ENCODE measurements at places on chromosomes 7 and 10.

- DNase-seq = no peak
These were observed 52.8 kb downstream of the PODXL start for GRCh38 chr7:131503639-131504038.

- no peak for DNase-seq
These were observed 289.2 kb downstream of the TCERG1L start for GRCh38 chr10:131022369-131022768.

DNA sequence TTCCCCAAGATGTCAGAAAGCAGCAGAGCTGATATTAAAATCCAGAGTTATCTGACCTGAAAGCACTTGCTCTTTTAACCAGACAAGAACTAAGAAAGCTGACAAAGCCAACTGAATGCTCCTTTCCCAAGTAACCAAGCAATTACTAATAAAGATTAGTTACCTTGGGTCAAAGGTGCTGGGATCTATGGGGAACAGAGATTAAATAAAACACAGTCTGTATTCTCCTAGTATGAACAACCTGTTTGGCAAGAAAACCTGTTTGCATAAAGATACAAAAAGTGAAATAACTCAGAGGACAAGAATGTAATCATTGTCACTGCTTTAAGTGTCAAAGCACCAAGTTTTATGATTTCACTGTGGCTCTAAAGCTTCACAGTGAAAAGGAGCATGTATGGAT is 35.7 kb downstream of the ITPRID1 start:
- DNase-seq = no peak

DNA sequence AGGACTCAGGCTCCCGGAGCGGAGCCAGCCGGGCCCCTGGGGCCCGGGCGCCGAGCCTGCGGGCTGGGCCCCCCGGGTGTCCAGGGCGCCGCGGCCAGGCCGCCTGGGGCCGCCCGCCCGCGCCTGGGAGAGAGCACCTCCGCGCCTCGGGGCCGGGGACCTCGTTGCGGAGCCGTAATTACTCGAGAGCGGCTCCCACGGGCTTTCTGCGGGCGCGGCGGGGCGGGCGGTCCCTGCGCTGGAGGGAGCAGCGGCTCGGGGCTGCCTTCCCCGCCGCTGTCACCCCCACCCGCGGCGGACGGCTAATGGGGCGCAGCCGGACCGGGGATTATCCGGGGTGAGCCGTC is 1.5 kb downstream of the GNB2 start:
- DNase-seq = no peak

- no peak for DNase-seq
These were observed 56.4 kb upstream of the ECHDC3 start for GRCh38 chr10:11685787-11686218.

DNA sequence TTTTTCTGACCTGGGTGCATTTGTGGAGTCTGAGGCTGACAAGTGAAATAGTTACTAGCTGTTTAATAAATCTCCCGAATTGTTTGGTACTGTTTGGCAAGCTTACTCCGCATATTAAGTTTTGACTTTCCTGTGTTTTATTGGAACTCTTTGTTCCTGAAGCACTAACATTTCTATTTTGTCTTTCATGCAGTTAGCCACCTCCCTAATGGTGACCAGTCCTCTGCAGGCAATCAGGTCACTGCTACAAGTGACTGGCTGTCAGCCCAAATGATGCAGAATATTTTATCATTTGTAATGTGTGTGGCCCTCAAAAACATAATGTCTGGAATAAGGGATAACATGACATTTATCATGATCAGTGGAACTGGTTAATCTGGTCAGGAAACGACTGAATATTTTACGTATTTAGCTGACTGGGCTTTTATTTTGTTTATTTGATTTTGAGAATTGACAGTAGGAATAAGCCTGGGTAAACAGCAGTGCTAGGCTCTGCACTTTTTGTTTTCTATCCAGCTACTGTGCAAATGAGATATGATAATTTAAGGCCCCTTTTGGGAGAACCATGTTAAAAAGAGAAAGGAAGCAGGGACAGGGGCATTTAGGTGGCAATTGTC is 82.9 kb downstream of the ST7 start:
- DNase-seq = no peak

DNA sequence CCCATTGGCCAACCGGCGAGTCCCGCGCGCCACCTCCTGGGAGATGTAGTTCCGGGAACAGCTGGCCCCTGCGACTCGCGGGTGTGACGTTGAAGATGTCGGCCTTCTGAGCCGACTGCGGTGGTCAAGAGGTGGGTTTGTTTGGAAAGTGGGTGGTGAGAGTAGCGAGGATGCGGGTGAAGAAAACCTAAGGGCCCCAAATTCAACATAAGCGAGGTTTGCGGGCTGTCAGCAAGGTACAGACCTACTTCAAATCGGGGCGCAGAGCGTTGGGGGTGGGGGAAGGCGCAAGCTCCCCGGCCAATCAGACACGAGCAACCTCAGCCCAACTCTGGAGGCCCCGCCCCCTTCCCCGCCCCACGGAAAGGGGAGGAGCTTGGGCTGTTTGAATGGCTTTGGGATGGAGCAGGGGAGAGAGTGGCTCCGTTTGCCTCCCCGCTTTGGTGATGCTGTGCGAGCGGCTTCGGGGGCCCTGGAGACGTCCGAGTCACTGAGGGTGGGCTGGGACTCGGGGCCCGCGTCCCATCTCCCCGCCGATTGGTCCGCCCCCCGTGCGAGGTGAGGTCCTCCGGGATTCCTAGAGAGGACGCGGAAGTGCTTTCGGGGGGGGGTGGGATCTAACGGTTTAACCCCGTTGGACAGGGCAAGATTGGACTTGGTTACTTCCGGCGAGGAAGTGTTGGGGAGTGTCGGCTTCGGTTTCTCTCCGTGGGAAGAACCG is at the start of gene ZKSCAN5:
ZKSCAN5 (plus strand) TSS at position 60 of the 721 bp plus-strand sequence. CDS start 1,383 bp downstream, outside the sequence.
- peak; percentile 93 for DNase-seq

DNA sequence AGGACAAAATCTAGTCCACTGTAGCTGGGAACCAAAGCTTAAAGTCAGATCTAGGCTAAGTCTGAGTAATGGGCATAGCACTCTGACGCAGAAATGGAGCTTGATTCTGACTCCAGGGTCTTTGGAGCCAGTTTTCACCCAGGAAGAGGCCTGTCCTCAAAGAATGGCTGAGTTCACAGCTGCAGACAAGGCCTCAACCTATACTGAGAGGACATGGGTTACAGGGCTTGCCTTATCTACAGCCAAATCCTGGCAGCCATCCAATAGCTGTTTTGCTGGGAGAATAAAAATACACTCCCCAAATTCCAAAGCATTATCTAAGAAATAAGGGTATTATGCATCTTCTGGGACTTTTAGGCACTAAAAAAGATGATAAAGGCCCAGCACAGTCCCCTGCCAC is 154.8 kb downstream of the RAPGEF5 start:
- DNase-seq = no peak

DNA sequence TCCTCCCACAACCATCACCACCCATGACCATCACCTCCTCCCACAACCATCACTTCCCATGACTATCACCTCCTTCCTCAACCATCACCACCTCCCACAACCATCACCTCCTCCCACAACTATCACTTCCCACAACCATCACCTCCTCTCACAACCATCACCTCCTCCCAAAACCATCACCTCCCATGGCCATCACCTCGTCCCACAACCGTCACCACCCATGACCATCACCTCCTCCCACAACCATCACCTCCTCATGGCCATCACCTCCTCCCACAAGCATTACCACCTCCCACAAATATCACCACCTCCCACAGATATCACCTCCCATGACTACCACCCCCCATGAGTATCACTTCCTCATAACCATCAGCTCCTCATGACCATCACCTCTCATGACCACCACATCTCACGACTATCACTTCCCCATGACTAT is 52.2 kb downstream of the PDGFA start:
- no peak for DNase-seq

DNA sequence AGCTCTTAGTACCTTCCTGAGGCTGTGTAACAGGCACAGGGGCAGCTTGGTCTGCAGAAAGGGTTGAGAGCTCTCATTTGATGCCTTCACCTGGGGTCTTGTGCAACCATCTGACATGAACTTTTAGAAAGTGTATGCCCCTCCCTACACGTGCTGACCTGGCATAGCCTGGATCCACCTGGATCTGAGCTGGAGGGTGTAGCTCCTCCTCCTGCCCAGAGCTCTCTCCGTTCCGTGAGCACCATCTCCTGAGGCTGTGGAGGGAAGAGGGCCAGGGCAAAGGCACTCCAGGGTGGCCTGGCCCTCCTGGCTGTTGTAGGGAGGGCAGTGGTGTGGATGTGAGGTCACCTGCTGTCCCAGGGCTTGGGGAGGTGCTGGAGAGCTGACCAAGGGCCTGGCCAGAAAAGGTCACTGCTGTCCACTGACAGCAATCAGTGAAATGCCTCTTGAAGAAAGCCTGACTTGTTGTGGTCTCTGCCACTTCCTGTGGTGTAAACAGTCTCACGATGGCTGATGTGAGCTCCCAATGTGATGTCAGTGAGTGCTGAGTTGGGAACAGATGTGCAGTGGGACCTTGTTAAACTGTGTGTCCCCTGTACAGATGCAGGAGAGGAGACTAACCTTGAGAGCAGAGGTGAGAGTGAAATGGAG is 23.0 kb downstream of the AMZ1 start:
- no peak for DNase-seq

- DNase-seq = no peak
These were observed 21.2 kb upstream of the UCN3 start for GRCh38 chr10:5343561-5343960.

DNA sequence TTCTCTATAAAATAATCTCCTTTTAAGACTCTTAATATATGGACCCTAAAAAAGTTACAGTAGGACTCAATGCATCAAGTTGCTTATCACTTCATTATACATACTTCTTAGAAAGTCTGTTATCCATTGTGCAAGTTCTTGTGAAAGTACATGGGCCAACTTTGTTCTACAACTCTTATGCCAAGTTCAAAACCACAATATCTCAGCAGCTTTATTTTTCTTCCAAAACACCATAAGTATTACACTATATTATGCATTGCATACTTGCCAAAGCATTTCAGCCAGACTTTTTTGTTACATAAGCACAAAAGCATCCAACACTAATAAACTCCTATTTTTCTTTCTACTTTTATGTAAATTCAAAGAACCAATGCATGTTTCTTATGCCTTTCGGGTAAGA is 94.4 kb downstream of the AHR start:
- peak; percentile 86 for DNase-seq

DNA sequence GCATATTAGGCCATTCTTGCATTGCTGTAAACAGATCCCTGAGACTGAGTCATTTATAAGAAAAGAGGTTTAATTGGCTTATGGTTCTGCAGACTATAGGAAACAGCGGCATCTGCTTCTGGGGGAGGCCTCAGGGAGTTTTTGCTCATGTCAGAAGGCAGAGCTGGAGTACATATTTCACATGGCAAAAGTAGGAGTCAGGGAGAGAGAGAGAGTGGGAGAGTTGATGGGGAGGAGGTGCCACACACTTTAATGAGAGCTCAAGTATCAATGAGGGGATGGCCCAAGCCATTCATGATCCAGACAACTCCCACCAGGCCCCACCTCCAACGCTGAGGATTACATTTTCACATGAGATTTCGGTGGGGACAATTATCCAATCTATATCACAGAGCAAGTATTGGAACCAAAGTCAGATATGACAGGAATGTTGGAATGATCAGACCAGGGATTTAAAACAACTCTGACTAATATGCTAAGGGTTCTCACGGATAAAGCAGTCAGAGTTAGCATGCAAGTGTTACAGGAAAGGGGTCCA is 795.3 kb upstream of the CELF2 start:
- peak; percentile 76 for DNase-seq

GRCh38 chr10:20882091-20882490 is 15.0 kb downstream of the NEBL start:
- DNase-seq = no peak

GRCh38 chr7:107046491-107047259 is 2.2 kb downstream of the PRKAR2B start:
- no peak for DNase-seq

GRCh38 chr10:24857031-24857725 is 95.2 kb downstream of the PRTFDC1 start:
- DNase-seq = no peak

GRCh38 chr7:70698219-70698832 is 433.6 kb upstream of the GALNT17 start:
- no peak for DNase-seq

GRCh38 chr10:65341323-65341925 is 1584.4 kb upstream of the LRRTM3 start:
- peak; percentile 32 for DNase-seq

DNA sequence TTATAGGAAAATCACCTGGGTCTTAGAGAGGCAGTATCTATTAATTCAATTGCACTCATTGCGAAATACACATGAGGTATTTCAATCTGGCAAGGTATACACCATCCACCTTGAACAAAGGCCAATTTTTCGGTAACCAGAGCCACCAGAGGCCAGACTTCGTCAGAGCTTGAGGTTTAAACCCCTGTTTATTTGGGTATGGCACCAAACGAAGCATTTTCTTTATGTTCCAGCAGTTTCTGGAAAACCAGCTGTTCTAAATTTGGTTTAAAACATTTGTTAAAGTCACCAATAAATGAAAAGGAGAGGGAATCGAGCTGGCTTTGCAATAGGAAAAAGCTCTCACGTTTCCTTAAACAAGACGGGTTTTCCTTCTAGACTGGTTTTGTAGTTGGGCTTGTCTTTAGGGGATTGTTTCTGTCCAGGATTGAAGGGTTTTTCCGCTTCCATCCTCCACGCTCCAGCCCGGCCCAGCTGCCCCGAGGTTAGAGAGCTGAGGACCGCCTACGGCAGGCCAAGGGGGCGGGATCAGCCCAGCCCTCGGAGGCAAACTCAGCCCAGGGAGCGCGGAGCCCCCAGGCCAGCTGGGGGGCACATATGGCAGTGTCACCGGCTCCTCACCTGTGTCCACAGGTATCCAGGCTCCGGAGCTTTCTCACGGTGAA is 539.4 kb upstream of the MGMT start:
- no peak for DNase-seq

GRCh38 chr7:66905689-66906088 is 15.3 kb upstream of the TMEM248 start:
- DNase-seq = no peak

GRCh38 chr7:112869111-112869774 is 79.0 kb upstream of the TMEM168 start:
- no peak for DNase-seq

DNA sequence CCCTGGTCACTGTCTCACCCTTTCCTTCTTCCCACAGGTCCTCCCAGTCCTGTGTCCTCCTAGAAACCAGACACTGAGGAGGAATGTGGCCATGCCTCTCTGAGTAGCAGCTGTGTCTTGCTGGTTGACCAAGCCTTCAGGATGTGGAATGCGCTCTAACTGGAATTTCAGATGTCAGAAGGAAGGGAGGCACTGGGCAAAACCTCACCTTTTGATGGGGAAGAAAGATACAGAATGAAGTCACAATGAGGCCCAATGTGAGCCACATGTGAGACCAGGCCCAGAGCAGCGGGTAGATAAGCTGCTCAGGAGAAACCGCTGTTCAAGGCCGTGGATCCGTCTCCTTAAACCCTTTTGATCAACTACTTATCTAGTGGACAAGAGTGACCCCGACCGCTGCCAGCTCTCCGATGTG is 54.8 kb upstream of the ECHDC3 start:
- DNase-seq = no peak

- no peak for DNase-seq
These were observed 80.8 kb downstream of the UPF2 start for GRCh38 chr10:11961771-11962170.

GRCh38 chr10:112680586-112680985 is 233.6 kb downstream of the VTI1A start:
- no peak for DNase-seq

- no peak for DNase-seq
These were observed 247.5 kb downstream of the KLF6 start for GRCh38 chr10:3537518-3537917.

- DNase-seq = no peak
These were observed 4.5 kb upstream of the SEMA3D start for GRCh38 chr7:85191383-85191782.
